ENCODE measurements at places on chromosomes 2 and 18.

- peak; percentile 15 for DNase-seq
Observed at GRCh38 chr18:61554117-61554776, 221.0 kb downstream of the CDH20 start.

DNA sequence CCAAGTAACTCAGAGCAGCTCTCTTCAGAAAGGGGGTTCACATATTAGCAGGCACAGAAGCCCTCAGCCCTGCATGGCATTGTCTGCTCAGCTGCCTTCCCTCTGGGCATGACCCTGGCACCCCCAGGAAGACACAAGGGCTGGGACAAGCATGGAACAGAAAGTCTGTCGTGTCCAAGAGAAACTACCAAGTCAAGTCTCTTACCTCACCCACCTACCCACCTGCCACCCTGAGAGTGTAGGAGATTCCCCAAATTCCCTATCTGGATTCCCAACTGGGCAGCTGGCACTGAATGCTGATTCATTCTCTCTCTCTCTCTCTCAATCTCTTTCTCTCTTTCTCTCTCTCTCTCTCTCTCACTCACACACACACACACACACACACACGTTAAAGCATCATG is 21.6 kb downstream of the SMAD7 start:
- DNase-seq = no peak

DNA sequence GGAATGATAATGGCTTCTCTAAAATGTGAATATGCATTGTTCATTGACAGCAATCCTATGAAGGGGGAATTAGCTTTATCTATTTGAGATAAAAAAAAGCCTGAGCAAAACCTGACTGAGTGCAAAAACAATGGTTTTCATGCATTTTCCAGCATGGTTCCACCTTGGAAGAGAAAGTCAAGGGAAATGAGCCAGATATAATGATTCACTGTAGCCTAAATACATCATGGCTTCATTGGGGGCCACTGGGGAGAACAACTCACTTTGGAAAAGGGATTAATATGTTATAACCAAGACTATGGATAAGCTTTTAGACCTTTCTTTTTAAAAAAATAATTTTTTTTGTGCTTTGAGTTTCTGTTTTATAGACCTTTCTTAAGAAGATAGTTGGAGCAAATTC is 679.7 kb downstream of the NYAP2 start:
- DNase-seq = no peak

DNA sequence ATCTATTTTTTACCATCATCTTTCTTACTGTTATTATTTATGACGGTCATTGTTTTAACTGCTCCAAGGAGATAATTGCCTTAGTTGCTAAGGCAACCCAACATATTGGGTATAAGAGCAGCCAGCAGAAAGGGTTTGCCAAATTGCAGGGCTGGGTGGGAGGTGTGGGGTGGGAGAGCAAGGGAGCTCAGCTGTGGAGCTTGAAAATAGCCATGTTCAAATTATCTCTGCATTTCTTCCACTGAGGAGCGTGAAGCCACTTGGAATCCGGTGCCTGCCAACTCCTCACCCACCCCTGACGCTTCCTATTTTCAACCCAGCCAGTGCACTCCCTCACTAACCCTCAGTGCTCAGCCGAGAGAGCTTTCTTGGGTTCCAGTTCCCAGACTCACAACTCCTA is 60.8 kb downstream of the SETBP1 start:
- DNase-seq = no peak

- no peak for DNase-seq
Observed at GRCh38 chr2:48045613-48046012, 139.3 kb upstream of the FBXO11 start.

DNA sequence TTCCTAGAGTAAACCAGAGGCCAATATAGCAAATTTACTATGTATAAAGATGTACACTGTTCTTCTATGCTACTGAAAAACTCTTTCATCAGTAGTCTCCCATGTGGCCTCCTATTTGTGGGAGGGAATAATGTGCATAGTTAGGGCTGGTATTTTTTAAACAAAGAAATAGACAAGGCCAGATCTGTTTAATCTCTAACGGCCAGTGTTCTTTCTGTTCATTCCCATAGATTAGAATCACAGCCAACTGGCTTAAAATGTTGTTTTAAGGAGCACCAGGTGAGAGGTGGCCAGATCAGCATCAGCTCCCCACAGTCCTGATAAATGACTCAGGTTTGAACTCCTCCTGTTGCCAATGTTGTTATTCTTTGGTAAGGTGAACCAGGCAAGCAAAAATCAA is 12.1 kb downstream of the LYPD6 start:
- DNase-seq = no peak

DNA sequence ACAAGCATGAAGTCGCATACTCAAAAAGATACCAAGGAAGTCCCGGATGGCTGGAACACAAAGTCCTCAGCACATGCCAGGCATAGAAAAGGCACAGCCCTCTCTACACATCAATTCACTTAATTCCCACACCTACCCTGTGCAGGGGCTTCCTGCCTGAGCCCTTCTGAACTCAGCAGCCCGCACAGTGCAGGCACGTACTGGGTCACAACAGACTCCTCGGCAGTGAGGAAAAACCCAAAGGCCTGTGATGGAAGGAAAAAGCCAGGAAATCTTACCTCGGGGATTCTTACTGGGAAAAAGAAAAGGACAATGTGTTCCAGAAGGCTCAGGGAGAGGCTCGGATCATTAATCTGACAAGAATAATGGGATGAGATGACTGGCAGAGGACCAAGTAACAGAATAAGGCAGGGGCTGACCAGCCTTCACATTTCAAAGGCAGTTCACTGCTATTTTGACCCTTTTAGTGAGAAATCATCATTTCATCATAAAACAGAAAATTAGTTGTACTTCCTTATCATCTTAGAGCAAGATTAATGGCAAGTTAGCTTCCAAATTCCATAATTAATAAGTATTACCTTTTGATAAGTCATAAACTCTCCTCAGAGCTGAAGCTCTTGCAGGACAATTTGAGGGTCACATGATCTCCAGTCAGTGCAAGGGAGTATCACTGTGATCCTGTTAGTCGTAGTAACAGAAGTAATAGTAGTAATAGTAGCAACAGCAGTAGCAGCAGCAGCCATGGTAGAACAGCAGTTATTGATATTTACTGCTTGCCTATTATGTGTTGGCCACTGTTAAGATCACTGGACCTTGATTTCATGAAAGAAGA is 87.4 kb downstream of the STK39 start:
- no peak for DNase-seq

GRCh38 chr18:23094411-23095190 is 40.7 kb upstream of the CABLES1 start:
- no peak for DNase-seq

GRCh38 chr2:45962177-45962921 is 310.9 kb downstream of the PRKCE start:
- DNase-seq = no peak

DNA sequence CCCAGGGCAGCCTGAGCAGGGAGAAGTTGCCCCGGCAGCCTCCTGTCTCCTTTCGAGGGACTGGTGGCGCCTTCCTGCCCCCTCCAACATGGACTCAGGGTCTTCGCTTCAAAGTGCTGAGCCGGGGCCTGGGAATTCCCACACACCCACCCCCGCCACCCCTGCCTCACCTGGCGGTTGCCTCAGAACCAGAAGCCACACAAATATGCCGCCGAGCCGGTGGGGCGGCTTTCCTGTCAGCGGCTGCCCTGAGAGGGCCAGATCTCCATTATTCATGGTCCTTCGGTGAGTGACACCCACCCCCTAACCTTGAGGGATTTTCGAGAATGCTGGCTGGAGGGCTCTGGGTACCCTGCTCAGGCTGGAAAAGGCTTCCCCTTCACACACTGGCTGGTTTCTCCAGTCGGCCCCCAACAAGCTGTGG is 71.7 kb downstream of the SMAD7 start:
- no peak for DNase-seq

GRCh38 chr18:23059541-23060465 is 75.5 kb upstream of the CABLES1 start:
- no peak for DNase-seq

DNA sequence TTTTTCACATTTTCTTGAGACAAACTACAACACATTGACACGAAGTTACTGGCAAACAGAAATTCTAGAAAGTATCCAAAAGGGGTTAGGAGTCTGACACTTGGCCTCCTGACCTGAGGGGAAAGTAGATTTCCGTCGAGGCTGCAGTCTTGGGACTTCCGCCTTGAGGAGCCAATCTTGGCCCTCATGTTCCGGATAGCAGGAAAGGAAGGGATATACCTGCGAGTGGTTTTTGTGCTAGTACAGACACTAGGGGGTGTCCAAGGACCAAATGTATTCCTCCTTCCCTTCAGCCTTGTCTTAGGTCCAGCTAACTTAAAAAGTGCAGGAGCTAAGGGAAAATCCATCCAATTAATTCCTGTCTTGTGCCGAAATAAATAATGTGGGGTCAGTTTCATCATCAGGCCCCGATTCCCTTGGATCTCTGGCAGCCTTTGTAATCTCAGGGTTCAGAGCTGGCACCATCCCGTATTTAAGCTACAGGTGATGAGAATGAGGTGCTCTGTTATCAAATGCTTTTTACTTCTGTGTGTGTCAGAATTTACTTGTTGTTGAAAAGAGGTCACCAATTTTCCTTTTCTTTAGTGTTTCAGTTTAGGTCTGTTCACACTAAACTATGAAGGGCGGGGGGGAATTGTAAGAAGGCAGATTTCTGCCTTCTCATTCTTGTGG is 330.2 kb upstream of the FANCL start:
- no peak for DNase-seq

DNA sequence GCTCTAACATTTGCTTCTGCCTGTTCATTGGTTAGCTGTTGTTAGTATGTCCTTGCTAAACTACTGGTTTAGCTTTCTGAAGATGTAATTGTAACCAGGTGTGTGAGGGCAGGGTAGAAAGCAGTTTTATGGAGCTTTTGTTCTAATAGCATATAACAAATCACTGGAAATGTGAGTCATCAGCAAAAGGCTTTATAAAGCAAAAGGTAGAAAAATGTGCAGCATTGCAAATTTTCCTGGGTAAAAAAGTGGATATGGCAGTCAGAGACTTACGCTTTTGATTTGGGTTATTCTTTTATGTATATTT is 85.3 kb downstream of the ZNF407 start:
- no peak for DNase-seq

GRCh38 chr2:201952187-201952586 is 81.5 kb upstream of the FZD7 start:
- DNase-seq = no peak

- no peak for DNase-seq
Observed at GRCh38 chr2:201464547-201464946, 13.0 kb downstream of the STRADB start.

DNA sequence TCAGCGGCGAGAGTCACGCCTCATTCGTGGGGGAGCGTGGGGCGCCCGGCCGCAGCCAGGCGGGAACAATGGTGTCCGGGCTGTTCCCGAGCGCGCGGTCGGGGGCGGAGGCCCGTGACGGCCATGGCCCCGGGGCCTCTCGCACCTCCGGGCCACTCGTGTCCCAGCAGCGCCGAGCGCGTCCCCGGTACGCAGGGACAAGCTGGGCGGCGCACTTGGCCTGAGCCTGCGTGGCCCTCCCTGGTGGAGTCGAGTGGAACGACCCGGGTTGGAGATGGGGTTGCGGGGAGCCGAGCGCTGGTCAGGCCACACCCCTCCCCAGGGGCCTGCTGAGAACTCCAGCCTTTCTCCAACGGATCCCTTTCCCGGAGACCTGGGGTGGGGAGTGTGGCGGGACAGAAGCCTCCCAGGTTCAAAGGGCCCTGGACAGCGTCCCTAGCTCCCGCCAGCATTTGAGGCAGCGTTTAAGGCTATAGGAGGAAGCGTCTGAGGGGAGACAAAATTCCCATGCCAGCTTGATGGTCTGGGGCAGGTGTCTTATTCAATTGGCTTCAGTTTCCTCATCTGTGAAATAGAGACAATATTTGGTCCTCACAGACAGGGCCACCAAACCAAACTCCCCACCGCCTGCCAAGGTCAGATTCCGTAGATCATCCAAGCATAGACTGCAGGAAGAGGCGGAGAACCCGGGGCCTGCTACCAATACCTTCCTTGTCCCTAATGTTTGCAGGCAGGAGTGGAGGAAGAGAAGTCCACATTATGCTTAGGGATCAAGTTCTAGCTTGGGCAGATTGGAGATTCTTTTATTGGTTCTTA is 553 bp downstream of the CNDP2 start:
- DNase-seq = peak; percentile 14

GRCh38 chr2:130729322-130730299 is 741 bp downstream of the GPR148 start:
- DNase-seq = no peak

DNA sequence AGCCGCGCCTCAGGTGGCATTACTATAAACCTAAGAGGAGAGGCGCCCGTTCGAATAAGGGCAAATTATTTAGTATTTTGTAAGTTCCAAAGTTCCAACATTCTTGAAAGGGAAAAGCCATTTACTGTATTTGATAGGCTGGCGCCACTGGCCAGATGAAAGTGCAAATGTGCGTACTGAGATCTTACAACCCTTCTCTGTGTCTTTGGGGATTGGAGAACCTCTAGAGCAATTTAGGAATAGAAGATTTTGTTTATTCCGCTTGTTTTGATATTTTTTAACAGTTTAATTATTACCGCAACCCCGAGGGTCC is 467 bp upstream of the WDR35 start:
- DNase-seq = no peak

- no peak for DNase-seq
Observed at GRCh38 chr2:145114726-145115125, 594.8 kb upstream of the ZEB2 start.

DNA sequence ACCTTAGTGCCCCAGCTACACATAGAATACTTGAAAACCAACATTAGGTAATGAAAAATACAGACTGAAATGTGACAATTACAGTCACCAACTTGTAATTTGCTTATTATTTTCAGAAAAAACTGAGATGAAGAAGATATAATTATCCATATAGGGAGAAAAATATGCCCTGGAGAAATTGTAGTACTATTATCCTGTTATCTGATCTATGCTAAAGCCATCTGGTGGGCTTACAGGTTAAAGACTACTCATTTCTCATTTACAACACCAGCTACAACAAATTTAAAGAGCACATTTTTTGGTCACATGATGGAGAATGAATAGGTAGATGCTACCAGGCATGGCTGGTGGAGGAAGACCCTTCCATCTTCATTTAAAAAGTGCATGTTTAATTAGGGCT is 79.6 kb upstream of the NYAP2 start:
- DNase-seq = no peak

- DNase-seq = no peak
Observed at GRCh38 chr2:97845133-97845532, 131.8 kb downstream of the ZAP70 start.

- no peak for DNase-seq
Observed at GRCh38 chr2:18156002-18156401, 277.5 kb downstream of the KCNS3 start.

DNA sequence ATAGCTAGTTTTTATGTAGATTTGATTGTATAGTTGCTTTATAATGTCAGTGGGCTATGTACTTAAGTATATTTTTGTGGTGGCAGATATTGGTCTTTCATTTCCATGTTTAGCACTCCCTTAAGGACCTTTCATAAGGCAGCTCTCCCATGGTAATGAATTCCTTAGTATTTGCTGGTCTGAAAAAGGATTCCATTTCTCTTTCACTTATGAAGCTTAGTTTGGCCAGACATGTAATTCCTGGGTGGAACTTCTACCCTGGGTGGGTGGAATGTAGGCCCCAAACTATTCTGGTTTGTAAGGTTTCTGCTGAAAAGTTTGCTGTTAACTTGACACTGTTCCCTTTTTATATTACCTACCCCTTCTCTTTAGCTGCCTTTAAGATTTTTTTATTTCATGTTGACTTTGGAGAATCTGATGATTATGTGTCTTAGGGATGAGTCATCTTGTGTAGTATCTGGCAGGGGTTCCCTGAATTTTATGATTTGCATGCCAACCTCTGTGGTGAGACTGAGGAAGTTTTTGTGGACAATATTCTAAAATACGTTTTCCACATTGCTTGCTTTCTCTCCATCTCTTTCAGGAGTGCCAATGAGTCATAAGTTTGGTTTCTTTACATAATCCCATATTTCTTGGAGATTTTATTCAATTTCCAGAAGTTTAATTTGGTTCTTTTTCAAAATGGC is 65.4 kb upstream of the VRK2 start:
- no peak for DNase-seq

Measured in activated CD4-positive, alpha-beta T cell treated with anti-CD3 and anti-CD28 coated beads, Interleukin-2, amount 50 U/mL, for 4 hours (primary cell).